ENCODE measurements at places on chromosomes 5 and 9. TPM values are rescaled to one million over a fixed set of nuclear protein-coding genes. Genes with fewer than 3 reads are reported as not detected.

CCDC187 gene
- not detected for total RNA-seq

DBH gene
- not detected for total RNA-seq

GPX8 gene
- 102 TPM for total RNA-seq

SHOC1 gene
- total RNA-seq: not detected

TLE1 gene
- total RNA-seq: 41.6 TPM

TRIM14 gene
- total RNA-seq: 21.5 TPM

ZNF300 gene
- 3.4 TPM for total RNA-seq

ARHGEF37 gene
- 3.3 TPM for total RNA-seq

CSF1R gene
- not detected for total RNA-seq

RMRP gene
- total RNA-seq: 1,920 TPM

PCDHB12 gene
- total RNA-seq: 0.13 TPM

IRX2 gene
- not detected for total RNA-seq

GPRIN1 gene
- 8.8 TPM for total RNA-seq

PCDHB11 gene
- not detected for total RNA-seq

BAAT gene
- total RNA-seq: not detected

HAND1 gene
- total RNA-seq: not detected

SPATA31C1 gene
- not detected for total RNA-seq

FOXD4L6 gene
- total RNA-seq: not detected

PCDHGA5 gene
- total RNA-seq: 0.53 TPM

CCDC180 gene
- 1.4 TPM for total RNA-seq

ELOVL7 gene
- total RNA-seq: 2.5 TPM

KLHL3 gene
- total RNA-seq: 1.2 TPM

IL33 gene
- 0.60 TPM for total RNA-seq
